ENCODE measurements at places on chromosomes 7 and 10.

DNA sequence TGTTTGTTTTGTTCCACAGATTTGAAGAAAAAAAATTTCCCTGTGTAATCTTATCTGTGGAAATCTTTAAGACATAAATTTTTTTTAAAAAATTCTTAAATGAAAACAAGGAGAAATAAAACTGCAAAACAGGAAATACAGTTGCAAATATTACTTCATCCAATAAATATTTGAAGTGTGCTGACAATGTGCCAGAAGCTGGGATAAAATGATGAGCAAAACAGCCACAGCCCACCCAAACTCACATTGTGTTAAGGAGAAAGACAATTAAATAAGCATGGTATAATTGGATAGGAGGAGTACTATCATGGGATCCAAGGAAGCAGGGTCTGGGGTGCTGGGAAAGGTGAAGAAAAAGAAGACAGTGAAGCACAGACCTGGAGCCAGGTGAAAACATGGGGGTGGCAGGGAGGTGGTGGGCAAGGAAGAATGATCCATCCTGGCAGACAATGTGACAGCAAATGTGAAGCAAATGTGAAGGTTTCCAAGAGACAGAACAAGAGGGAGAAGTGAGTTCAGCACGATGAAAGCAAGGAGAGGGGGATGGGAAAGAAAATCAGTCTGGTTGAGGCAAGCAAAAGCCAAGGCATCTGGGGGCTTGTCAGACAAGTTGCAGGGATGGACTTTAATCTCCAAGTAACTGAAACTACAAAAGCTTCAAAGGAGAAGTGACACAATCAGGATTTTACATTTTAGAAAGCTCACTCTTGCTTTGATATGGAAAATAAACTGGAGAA, 135.9 kb downstream of the HIBADH start:
- DNase-seq: no peak

GRCh38 chr10:86758189-86759072, 2.0 kb downstream of the BMPR1A start:
- DNase-seq: no peak

GRCh38 chr7:143901332-143901667, 676 bp downstream of the TCAF1 start:
- no peak for DNase-seq

GRCh38 chr7:114658216-114658615, 243.6 kb downstream of the FOXP2 start:
- DNase-seq: no peak

DNA sequence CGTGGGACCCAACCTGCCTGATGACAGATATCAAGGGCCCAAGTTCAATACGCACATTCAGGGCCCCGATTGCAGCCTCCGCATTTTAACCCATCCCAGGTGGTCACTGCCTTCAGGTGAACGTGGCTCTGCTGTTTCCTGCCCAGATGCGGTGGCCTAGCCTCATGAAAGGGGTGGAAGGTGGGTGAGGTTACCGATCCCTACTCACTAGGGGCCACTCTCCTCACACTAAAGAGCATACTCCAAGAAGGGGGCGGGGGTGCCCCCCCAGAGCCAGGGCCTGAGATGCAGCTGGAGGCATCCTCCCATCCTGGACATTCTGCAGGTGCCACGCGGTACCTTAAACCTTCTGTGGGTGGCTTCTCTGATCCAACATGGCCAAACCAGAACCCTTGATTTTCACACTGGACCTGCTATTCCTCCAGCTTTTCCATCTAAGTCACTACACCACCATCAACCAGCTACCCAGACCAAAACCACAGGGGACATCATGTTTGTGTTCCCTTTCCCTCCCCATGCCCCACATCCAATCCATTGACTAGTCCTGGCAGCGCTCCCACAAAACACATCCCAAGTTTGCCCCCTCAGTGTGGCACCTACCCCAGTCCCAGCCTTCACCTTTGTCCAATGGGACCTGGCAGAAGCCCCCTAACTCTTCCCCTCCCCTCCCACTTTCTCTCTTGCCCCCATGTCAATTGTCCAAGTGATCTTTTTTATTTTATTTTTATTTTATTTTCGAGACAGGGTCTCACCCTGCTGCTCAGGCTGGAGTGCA, 30.0 kb downstream of the PRLHR start:
- DNase-seq: no peak

DNA sequence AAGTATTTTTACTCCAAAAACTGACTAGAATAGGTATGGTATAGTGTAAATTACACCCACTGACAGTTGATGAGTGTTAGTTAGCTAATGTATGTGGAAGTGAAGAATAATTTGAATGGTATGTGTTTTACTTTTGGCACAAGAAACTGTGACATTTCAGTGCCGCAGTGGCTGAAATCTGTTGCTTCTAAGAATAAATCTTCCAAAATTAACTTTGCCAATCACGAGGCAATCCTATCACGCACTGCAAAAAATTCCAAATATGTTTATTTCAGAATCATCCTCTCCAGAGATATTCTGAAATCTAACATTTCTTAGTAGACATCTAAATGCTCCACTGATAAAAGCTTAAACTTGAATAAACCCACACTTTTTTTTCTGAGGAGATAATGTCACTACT, 61.2 kb downstream of the PCLO start:
- no peak for DNase-seq

GRCh38 chr10:97321032-97321803, 2.1 kb downstream of the FRAT1 start:
- peak; percentile 35 for DNase-seq

- DNase-seq: peak; percentile 4
Measured at GRCh38 chr7:277228-277627, 12.7 kb upstream of the FOXL3 start.

All from trophoblast cell (in vitro differentiated cells and primary cell).